ENCODE measurements at places on chromosomes 11 and 22.

- DNase-seq, result no peak
Observed at GRCh38 chr22:45878051-45878781, 98.7 kb downstream of the WNT7B start.

DNA sequence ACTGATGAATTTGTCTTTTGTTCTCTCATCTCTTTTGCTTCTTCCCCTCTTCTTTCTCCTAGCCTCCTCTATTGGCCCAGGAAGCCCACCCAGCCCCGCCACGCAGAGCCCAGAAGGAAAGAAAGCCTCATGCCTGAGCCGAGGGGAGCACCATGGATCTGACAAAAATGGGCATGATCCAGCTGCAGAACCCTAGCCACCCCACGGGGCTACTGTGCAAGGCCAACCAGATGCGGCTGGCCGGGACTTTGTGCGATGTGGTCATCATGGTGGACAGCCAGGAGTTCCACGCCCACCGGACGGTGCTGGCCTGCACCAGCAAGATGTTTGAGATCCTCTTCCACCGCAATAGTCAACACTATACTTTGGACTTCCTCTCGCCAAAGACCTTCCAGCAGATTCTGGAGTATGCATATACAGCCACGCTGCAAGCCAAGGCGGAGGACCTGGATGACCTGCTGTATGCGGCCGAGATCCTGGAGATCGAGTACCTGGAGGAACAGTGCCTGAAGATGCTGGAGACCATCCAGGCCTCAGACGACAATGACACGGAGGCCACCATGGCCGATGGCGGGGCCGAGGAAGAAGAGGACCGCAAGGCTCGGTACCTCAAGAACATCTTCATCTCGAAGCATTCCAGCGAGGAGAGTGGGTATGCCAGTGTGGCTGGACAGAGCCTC, 3.8 kb downstream of the ZBTB16 start:
- no peak for DNase-seq

GRCh38 chr11:108912581-108912980, 247.7 kb downstream of the DDX10 start:
- DNase-seq, result no peak

GRCh38 chr11:17917556-17917955, 95.3 kb downstream of the SERGEF start:
- DNase-seq, result no peak

GRCh38 chr22:48382197-48382596, 1445.5 kb downstream of the BRD1 start:
- no peak for DNase-seq

DNA sequence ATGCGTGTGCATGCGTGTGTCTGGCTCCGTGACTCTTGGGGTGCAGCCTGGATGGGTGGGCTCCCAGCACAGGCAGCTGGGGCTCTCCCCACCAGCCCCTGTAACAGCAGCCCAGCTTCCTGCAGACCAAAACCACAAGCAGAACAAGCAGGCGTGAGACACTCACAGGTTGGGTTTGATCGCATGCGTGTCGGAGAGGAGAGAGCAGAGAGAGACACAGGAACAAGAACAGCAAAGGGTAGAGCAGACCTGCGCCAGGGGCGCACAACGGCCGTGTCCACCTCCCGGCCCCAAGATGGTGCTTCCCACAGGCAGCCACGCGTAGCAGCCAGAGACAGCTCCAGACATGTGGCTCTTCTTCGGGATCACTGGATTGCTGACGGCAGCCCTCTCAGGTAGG, at the start of gene CD6:
Gene CD6, plus strand, starts transcription at position 161 of the 400 bp plus-strand sequence. Its CDS starts 186 bp downstream, at position 347.
- no peak for DNase-seq

- DNase-seq, result no peak
Observed at GRCh38 chr22:27151407-27151806, 494.0 kb downstream of the MIAT start.

DNA sequence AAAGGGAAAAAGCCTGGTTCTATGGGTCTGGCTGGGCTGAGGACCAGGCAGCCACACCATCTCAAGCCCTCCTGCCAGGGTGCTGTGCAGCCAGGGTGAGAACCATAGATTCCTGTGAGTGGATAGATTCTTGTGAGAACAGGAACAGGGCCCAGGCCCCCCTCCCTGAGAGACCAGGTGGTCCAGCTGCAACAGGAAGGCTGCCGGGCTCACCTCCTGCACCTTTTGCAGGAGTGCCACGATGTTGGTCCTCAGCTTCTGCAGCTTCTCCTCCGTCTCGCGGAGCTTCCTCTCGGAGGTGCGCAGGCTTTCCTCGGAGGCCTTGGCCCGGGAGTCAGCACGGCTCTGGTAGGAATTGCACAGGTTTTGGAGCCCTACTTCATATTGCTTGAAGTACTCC, 40.8 kb downstream of the MORC2 start:
- DNase-seq, result no peak

GRCh38 chr22:47355776-47356510, 593.5 kb downstream of the TBC1D22A start:
- DNase-seq, result no peak

DNA sequence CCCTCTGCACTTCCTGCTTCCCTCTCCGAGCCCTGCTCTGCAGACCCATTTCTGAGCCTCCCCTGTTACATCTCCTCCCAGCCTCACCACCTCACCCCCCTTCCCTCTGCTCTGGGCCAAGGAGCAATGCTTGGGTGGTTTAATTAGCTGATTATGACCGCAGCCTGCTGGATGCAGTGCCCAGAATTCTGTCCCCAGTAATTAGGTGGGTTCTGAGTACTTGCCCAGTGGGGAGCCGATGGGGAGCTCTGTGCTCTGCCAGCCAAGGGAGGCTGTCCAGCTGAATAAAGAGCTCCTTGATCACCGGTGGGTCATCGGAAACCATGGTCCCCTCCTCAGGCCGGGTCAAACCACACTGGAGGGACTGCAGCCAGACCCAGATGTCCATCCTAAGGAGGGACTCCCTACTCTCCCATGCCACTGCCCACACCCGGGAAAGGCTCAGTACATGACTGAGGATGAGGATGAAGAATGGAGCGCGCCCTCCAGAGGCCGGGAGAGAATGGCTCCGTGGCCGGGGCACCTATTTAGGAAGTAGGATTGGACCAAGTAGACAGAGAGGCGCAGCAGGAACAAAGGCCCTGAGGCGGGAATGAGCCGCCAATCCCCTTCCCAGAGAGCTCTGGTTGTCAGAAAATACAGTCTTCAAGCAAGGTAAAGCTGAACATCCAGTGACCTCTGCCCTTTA, 9.1 kb downstream of the ARRB1 start:
- no peak for DNase-seq

- no peak for DNase-seq
Observed at GRCh38 chr11:24131698-24132097, 365.2 kb upstream of the LUZP2 start.

DNA sequence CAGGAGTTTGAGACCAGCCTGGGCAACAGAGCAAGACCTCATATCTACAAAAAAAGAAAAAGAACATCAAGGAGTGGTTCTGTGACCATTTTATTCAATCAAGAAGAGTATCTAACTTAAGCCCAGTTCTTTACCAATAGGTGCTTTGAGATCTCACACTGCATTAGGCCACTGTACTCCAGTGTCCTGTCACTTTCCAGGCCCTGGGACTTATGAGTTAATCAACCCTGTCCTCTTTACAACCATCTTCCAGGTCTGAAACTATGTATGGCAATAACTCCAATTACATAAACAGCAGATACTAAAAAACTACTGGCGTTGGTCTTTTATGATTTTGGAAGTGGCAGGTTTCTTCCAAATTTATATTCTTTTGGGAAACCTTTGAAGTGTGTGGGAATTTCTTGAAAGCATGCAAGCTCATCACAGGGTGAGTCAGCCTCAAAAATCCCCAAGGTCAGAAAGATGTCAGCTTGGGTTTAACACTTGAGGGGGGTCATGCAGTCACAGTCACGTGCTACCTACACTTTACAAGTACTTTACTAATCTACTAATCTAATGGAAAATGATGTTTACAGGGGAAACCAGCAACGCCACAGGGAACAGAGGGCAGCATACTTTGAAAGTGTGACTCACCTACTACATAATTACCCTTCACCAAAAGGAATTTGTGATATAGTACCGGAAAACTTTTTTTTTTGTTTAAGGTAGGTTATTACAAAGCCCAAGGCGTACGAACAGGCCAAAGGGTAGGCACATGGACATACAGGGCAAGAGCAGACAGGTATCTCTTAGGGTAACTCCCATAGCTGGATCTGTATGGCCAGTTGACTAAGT, 15.6 kb downstream of the PISD start:
- peak; percentile 99 for DNase-seq

DNA sequence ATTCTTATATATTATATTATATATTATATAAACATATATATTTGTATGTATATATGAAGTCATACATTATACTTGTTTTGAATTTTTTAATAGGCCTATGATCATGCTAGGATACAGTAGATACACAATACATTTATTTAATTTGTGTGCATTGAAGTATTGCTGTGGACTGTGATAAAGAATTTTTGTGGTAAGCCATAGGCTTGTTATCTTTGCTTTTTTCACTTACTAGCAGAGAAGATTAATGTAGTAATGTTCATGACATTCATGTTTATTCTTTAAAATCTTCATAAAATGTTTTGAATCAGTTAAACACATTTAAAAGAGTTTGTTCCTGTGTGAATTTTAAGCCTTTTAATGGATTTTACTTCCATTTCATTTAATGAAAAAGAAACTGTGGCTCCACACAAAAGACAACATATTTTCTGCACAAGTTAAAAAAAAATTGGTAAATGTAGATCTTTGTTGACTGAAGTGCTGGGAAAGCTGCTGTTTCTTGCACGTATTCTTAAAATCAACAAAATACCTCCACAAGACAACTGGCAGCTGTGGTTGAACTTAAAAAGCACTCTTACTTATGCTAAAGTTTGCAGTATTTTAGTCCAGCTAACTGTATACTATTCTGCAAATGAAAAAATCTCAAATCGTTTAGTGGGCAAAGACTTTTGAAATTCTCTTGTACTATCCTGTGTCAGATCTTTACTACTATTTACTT, 156.2 kb downstream of the TMEM135 start:
- DNase-seq, result no peak

- no peak for DNase-seq
Observed at GRCh38 chr11:78985663-78986062, 411.0 kb upstream of the NARS2 start.

DNA sequence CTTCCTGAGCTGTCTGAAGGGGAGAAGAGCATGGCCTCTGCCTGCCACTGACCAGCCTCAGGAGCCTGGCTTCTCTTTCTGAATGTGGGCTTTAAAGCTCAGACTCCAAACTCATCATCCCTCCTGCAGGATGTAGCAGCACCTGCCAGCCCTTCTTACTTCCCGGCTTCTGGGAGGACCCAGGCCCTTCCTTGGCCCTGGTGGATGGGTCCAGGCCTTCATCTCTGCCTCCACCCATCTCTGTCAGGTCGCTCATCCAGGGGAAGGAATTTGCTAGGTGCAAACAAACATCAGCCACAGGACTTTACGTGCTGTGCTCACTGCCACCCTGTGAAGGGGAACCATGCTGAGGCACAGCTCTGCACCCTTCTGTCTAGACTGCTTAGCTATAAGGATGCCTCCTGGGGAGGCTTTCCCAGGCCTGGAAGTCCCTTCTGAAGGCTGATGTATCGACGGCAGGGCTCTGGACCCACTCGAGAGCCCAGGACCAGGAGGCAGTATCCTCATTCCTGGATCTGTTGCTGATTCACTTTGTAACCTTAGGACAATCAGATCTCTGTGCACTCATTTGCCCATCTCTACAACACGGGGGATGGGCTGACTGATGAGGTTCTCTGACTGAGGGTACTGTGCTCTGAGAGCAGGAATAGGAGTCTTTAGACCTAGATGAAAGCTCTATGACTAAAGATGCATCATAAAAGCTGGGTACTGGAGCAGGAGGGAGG, 30.9 kb downstream of the USP35 start:
- no peak for DNase-seq

DNA sequence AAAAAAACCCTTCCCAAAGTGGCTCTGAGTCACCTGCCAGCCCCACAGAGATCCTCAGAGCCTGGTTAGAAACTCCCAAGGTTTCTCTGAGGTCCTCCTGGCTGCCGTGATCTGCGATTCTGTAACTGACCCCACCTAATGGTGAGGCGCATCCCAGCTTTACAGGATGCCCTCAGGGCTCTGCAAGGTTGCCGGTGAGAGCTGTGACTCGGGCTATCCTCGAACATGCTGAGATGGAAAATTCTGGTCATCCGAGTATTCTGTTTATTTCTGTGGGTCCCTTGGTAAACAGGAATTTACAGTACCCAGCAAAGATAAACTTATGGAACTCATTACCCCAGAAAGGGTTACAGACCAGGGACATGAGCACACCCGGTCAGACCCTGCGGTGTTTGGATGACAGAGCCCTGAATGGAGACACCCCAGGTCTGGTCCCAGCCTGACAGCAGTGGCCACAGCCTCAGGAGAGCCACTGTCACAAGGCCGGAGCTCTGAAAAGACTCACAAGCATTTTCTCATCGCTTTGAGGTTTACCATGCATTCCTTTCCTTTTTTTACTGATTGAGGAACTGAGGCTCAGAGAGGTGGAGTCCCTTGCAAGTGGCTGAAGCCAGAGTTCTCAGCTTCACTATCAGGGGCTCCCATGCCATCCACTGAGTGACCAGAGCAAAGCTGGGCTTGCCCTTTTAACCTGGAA, 22.2 kb downstream of the LIF start:
- DNase-seq, result no peak

DNA sequence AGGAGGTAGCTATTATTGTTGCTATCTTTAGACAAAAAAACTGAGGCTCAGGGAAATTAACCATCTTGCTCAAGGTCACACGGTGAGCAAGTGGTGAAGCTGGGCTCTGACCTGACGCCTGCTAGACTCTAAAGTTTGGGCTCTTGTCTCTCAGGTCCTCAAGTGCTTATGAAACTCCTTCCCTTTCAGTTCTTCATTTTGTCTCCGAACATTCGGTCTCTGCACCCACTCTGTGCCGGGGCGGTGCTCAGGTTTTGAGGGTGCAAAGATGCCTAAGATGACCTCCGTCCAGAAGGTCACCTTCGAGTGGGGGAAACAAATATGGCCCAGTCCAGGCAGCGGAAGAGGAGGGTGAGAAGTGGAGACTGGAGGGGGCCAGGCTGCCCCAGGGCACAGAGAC, 16.0 kb downstream of the OVOL1 start:
- DNase-seq, result no peak

DNA sequence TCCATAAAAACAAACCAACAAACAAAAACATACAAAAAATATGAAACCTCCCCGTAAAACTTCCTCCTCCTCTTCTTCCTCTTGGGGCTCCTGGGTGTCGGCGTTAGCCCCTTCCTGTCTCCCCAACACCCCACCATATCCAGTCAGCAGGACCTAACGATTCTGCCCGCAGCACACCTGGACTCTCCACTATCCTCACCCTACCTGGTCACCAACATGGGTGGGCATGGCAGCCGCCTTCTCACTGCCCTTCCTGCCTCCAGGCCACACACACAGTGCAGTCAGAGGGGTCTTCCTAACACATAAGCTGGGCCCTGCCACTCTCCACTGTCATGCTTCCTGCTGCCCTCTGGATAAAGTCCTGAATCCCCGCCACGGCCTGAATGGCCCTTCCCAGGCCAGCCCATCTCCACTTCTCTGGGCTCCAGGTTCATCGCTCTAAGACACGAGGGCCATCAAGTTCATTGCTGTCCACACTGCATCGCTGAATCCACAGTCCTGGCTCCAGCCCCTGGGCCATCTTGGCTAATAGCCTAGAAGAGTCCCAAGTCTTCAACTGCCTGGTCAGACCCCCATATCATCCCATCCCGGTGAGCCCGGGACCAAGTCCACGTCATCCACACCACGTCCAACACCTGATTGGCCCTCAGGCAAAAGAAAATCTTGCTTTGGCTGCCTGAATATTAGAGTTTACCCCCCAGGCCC, 76.2 kb downstream of the IGLL1 start:
- DNase-seq, result no peak

- peak; percentile 35 for DNase-seq
Observed at GRCh38 chr22:27241430-27242321, 559.9 kb downstream of the MN1 start.

GRCh38 chr11:26557666-26558065, 14.4 kb downstream of the MUC15 start:
- DNase-seq, result no peak

GRCh38 chr22:17946662-17947367, 77.5 kb downstream of the MICAL3 start:
- DNase-seq, result no peak
